ENCODE measurements at places on chromosomes 3 and 15.

DNA sequence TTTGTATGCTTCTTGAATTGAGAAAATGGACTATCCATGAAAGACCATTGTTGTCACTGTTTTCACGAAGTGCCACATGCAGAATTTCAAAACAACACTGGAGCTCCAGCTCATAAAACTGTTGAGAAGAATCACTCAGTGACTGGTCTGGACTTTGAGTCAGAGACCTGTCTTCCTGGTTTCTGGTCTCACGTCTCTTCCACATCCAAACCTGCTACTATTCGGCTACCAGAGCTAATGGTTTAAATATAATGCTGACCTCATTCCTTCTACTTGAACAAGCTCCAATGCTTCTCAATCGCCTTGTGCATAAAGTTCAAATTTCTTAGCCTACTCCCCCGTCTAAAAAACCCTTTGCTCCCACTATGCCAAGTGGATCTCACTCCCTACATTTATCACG is 227.9 kb upstream of the NR2F2 start:
- no peak for DNase-seq

DNA sequence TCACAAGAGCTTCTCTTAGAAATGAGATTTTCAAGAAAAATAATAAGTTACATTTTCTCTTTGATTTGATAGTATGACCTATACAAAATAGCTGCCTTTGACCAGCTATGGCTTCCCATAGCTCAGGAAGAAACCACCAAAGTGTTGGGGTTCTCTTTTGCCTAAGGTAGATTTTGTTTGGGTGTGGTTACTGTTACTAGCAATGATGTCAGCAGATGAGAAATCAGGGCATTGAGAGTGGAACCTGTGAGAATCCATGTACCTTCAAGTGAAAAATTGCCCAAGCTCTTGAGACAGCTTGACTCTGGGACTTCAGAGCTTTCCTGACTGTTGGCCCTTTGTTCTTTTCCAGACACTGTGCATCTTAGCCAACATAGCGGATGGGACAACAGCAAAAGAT is 45.6 kb downstream of the NME9 start:
- no peak for DNase-seq

DNA sequence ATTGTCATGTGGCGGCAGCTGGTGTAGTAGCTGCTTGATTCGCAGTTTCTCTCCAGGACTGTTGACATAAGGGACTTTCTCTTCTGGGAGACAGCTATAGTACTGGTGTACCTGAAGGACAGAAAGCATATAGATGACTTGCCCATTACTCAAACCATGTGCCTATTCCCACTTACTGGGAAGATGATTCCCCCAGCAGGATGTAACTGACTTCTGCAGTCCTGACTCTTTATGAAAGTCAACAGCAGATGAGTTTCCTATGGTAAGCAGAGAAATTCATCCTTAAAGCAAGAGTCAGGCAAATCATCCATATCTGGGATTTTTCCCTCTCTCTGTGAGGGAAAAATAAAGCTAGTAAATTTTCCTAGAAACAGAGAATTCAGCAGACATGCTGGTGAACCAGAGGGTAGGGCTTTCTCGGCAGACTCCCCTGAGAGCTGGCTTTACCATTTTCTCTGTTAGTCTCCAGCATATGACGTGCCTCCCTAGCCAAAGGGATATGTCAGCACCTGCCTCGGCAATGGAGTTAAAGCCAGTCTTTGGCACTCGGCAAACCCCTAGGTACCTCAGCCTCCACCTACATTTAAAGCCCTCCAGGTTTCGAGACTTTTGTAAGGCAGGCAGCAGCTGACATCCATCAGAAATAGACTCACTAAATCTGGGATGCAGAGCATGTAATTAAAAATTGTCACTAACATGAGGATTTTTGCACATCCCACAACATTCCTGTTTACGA is 62.1 kb downstream of the PRICKLE2 start:
- no peak for DNase-seq

DNA sequence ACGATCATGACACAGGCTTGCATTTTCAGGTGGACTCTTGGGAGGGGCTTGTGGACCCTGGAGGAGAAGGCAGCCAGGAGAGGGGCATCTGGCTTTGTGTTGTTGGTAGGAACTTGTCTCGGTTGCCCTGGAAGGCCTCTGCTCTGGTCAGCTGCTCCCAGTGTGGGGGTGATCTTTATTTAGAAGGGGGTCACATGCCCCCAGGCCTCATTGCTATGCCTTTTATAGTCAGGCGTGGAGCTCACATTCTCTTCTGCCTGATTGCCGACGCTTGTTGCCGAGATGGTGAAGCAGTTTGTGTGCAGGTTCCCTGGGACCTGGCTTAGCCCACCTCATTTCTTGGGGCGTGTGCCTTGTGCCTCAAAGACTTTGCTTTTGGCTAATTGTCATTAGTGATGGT is 66.6 kb downstream of the IGF1R start:
- DNase-seq = no peak

GRCh38 chr3:125257536-125257935 is 45.0 kb upstream of the SLC12A8 start:
- DNase-seq = no peak

DNA sequence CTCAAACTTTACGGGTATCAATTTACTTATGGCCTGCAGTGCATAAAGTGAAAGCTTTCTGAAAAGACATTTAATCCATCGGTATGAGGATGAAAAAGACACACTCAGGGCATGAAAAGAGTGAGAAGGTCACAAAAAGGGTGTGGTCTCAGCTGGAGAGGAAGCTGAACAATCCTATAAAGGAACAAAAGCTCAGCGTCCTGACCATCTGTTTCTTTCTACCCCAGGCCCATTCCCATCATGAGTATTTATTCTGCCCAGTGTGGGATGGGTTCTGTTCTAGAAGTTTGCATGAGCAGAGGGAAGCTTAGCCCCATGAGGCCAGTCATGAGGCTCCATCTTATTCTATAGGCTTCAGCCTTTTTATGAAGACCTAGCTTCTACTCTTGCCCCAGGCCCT is 144.6 kb downstream of the LPP start:
- DNase-seq = no peak

- DNase-seq = no peak
Measured at GRCh38 chr15:63504979-63505841, 817 bp downstream of the USP3 start.

- DNase-seq = no peak
Measured at GRCh38 chr15:47610736-47611135, 106.6 kb upstream of the SEMA6D start.

DNA sequence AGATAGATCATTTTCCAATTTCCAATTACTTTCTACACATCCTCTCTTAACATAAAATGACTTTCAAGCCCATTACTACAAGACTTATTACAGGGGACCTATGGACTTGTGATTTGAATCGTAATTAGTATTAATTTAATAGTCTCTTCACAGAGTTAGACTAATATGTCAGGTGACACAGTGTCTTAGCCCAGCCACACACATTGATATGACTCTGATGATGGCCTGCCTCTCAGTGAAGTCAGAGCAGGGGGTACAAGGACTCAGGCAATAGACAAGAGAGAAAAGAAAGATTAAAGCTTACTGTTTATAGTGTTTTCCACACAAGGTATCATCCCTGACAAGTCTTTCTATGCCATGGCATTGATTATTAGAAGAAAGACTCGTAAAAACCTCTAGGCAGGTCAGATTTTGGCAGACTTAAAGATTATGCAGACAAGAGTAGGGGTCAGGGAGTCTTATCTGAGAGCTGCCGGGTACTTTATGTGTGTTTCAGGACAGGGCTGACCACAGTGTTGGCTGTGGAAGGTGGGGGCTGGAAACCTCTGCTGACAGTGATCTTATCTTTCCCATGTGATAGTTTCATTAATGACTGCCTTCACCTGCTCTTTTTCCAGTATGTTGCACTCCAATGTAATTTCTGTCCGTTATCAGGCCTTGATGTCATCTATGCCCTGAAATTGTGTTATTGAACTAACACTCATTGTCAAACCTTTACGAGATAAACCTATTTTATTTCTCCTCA is 50.1 kb downstream of the B3GALNT1 start:
- DNase-seq = no peak

- no peak for DNase-seq
Measured at GRCh38 chr3:58868097-58868779, 181.6 kb downstream of the CFAP20DC start.

DNA sequence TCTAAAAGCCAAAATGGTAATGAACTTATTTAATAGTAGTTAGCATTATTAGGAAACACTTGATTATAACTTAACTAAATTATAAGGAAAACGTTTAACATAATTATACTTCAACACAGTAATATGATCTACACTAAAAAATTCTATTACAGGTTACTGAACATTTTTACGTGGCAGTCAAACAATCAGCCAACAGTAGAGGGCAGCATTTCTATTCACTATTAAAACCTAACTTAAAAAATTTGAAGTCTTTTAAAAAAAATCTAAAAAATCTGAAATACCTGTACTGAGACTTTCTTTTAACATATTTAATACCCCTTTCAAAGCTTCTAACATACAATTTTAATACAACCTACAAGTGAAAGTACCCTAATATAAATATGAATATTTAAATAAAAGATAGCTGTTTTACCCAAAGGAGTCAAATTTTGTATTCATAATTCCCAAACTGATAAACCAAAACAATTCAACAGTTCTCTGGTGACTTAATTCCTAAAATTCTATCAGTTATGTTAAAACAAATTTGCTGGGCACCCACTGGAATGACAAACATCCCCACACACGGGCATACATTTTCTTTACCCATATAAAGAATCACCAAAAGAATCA is 41.5 kb downstream of the DLG1 start:
- no peak for DNase-seq

- DNase-seq = no peak
Measured at GRCh38 chr3:71926262-71926600, 141.3 kb upstream of the PROK2 start.

DNA sequence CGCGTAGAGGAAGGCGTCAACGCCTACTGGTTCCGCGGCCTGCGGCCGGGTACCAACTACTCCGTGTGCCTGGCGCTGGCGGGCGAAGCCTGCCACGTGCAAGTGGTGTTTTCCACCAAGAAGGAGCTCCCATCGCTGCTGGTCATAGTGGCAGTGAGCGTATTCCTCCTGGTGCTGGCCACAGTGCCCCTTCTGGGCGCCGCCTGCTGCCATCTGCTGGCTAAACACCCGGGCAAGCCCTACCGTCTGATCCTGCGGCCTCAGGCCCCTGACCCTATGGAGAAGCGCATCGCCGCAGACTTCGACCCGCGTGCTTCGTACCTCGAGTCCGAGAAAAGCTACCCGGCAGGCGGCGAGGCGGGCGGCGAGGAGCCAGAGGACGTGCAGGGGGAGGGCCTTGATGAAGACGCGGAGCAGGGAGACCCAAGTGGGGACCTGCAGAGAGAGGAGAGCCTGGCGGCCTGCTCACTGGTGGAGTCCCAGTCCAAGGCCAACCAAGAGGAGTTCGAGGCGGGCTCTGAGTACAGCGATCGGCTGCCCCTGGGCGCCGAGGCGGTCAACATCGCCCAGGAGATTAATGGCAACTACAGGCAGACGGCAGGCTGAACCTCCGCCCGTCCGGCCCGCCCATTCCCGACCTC is 4.1 kb downstream of the ISLR2 start:
- no peak for DNase-seq

- no peak for DNase-seq
Measured at GRCh38 chr3:122273498-122273897, 51.5 kb upstream of the CSTA start.

DNA sequence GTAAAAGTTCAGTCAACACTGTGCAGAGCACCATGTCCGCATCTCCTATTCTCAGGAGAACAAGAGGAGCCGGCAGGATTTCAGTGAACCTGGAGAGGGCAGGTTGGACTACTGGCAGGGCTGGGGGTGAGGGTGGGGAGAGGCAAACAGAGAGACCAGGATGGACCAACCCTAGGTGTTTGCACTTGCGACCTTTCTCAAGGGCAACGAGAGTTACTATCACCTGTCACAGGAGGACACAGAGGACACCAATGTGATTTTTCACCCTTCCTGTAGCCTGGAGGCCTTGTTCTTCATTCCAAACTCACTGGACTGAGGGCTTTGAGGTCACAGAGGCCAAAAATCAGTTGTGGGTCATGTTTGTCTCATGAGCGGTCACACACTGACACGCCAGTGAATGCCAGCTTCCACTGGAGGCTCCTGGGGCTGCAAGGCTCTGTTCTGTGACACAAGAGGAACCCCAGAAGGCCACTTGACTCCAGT is 89.5 kb downstream of the CPN2 start:
- DNase-seq = no peak

- DNase-seq = no peak
Measured at GRCh38 chr3:155166441-155166840, 86.3 kb downstream of the MME start.

- DNase-seq = no peak
Measured at GRCh38 chr3:90069748-90070147, 962.3 kb downstream of the EPHA3 start.

- DNase-seq = no peak
Measured at GRCh38 chr3:101172516-101172915, 147.9 kb downstream of the IMPG2 start.

GRCh38 chr3:71593106-71593505 is 9.6 kb upstream of the FOXP1 start:
- DNase-seq = no peak

DNA sequence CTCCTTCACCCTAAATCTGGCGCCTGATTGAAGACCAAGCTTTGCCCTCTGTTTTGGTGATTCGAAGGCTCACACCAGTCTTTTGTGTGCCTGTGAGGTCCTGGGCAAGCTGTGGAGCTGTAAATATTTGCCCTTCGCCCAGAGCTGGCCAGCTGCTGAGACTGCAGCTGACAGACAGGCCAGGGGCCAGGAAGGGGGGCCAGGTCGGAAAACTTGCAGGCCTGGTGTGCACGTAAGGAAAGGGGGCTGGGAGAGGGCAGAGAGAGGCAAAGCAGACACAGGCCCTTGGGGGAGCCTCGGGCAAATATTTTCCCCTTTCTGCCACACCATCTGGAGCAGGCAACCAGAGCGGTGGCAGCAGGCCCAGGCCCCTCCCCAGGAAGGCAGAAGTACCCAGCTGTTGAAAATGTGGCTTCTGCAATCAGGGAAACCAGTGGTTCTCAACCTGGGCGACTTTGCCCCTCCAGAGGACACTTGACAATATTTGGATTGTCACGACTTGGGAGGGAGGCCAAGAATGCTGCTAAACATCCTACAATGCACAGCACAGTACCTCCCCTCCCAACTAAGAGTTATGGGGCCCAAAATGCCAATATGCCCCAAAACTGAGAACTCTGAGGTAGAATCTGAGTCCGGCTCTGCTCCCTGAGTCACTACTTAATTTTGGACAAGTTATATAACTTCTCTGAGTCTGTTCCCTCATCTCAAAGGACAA is 2.5 kb downstream of the PDZRN3 start:
- no peak for DNase-seq

All from cortex of kidney (tissue), 1 donor.